Hematopoietic multipotent progenitor cell treated with erythropoietin and hydrocortisone succinate and interleukin-3 and kit ligand, for 6 days (in vitro differentiated cells): ENCODE measurements at places on chromosomes 3 and 15.
A peak's percentile ranks its signal among the peaks of the same experiment; 100 is the strongest.

- no peak for DNase-seq
These were observed 13.4 kb downstream of the DHX36 start for GRCh38 chr3:154310840-154311239.

- DNase-seq: no peak
These were observed 22.8 kb upstream of the ST3GAL6 start for GRCh38 chr3:98740324-98740723.

DNA sequence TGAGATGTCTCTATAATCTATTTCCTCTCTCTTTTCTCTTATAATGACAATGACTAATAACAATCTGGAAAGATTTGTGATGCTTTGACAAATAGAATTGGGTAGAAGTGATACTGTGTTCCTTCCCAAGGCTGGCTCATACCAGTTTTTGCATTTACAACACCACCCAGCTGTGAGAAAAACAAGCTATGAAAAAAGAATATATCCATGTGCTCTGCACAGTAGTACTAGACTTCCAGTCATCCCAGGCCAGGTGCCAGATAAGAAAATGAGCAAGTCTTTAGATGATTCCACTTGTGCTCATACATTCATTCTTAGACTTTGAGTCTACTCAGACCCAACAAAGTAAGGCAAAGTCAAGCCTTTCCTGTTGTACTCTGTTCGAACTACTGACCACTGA, 350.2 kb upstream of the POU1F1 start:
- DNase-seq: no peak

DNA sequence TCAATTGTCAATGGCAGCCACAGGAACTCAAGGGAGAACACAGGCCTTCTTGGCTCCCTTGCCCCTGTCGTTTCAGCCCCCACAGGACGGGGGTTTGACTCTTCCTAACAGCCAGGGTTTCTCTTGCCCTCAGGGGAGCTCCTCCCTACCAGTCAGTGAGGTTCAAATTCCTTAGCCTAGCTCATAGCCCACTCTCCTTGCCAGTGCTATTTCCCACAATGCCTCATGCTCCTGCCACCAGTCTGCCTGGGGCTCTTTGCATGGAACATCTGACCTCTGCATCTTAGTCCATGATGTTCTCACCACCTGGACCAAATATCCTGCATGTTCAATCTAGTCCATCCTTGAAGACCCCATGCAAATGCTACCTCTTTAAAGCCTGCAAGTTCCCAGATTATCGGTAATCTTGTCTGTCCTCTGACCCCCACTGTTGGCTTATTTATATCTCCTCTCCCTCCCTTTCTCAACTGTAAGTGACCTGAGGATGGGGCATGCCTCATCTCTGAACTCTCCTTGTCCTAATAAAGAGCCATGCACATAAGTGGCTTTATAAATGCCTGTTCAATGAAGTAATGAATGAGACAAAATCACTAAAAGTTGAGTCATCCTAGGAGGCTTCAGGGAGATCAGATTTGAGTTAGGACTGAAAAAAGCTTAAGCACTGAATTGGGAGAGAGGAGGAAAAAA, 78.0 kb downstream of the MYO1E start:
- DNase-seq: no peak

DNA sequence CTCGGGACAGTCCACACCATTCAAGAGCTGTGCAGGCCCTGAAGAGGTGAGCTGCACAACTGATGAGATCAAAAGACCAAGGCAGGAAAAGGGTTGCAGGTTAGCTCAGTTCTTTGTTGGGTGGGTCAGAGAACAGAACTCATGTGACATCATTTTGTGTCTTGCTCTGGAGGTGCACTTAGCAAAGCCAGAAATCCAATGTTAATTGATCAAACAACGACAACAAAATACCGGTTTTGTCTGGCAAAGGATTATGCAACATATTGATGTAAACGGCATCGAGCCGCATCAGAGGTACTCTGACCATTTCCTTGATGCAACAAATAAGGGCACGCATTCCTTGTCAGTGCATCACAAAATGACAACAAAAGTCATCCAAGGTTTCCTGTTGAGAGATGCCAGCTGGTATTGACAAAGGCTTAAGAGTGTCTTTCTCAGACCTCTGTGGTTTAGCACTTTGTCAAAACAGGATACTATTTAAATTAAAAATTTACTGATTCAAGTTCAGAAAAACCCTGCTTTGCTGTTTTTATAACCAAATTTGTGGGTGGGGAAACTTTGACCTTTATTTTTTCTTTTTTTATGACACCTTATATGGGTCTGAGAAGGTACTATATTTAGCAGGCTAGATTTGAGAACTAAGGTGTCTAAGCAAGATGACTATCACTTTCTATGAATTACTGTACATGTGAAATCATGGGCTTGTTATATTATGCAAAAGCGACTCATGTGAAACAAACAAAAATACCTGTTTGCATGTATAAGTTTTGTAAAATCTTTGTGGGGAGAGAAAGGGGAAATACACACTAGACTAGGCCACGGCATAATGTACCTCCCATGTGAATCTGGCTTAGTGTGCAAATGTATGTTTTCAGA, 496.1 kb downstream of the FOXP1 start:
- DNase-seq: no peak

DNA sequence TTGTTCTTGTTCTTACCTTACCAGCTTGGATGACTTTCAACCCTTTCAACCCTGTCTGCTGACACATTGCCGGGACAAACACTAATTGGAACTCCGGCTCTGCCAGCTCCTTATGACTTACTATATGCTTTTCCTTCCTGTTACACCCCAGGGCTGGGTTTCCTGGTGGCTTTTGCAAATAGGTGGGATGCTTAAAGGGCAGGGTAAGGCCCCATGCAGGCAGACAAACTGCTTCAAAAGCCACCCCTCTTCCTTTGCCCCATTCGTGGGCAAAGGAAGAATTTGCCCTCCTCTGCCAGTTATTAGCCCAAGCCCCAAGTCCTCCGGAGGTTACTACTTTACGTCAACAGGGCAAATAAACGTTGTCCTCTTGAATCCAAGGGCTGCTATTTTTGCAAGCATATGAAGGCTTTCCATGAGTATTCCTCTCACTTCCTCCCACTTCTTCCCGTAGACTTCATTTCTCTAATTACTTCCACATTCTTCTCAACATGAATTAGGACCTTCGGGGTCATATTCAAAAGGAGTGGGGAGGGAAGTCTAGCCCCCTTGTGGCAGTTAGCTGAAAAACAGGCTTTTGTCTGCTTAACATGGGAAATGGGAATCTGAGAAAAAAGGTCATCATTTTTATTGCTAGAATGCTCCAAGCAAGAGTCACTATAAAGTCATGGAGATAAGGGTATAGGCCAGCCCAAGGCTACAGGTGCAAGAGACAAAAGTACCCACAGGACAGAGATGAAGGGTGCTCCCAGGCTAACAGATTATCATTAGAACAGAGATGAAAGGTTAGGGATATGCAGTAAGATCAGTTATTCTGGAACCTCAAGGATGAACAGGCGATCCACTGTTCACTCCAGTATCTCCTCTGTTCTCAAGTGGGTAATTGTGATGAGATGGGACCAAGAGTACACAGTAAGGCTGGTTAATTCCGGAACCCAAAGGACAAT, 56.3 kb upstream of the FSTL1 start:
- DNase-seq: peak; percentile 72

DNA sequence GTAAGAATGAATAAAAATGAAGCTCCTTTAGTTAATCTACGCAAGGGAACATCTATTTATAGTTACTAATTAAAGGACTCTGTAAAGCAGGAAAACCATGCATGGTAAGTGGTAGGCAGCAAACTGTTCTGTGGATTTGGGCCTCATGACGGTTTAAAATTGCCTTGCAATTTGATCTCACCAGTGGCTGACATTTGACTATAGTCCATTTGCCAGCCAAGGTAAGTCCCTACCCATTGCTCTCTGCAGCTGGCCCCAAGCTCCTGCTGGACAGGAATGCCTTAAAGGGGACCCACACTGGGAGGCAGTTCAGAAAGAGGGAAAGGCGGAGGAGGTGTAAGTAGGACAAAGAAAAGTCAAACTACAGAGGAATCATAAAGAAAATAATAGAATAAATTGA, 203.3 kb downstream of the PLCL2 start:
- DNase-seq: no peak

DNA sequence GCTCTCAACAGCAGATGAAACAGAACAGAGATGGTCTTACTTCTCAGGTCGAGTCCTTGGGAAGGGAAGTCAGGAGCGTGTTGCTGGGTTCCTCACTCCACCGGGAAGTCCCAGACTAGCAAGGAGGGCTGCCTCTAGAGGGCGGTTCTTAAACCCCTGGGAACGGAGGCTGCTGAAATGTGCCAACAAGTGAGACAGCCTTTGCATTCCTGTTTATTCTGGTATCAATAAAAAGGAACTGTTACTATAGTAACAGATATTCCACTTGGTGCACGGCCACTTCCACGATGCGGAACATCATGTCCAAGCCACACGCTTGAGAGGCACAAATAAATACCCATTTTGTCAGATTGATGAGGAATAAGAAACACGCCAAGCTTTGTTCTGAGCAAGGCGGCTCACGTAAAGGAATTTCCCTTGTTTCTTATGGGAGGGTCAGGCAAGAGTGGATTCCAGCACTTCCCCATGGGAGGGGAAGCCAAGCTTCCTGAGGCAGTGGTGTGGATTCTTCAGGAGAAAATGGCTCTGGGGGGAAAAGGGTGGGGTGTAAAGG, at the start of gene FAM107A:
FAM107A (minus strand) TSS at position 123 of the 553 bp plus-strand sequence. CDS start 7,531 bp downstream, outside the sequence.
- no peak for DNase-seq

DNA sequence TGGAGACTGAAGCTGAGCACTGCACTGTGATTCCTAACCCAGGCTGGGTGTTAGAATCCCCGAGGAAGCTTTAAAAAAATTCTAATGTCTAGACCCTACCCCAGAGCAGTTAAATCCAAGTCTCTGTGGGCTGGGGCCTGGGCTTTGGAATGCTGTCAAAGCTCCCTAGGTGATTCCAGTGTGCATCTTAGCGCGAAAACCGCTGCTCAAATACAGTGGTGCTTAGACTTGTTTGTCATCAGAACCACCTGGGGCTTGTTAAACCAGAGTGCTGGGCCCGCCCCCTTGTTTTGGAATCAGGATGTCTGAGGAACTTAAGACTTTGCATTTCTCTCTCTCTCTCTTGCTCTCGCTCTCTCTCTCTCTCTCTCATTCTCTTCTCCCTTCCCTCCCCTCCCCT, 20.7 kb downstream of the RHCG start:
- no peak for DNase-seq

- no peak for DNase-seq
These were observed 243.5 kb downstream of the MFSD1 start for GRCh38 chr3:159045279-159045885.

DNA sequence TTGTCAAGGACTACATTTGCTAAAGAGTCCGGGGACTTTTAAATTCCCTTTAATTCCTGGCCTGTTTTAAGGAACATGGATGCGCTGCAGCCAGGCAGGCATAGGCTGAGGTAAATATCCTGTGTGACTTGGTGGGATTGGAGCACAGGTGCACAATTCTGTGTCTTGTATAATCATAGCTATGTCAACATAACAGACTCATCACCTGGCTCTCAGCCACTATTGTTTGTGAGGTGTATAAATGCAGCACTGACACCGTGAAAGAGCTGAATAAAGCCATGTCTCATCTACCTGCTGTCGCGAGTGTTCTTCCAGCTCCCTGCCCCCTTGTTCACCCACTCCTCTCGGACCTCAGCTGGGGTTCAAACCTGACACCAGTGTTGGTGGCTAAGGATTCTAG, 109.7 kb downstream of the MFSD1 start:
- no peak for DNase-seq

DNA sequence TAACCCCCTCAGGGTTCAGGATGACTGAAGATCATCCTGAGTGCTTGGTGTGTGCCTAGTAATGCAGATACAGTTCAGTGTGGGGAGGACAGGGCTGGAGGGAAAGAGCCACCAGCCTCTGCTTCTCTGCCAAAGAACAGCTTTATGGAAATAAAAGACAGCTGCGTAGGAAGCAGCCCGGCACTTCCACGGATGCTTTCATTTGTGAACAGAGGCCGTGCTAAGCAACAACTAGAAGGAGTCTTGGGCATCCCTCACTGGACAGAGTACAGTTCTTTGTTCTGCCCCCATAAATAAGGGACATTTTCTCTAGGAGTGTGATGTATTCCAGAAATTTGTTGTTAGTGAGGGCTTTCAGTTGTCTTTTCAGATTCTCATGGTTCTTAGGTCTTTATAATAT, 194.8 kb upstream of the RGMA start:
- DNase-seq: no peak

DNA sequence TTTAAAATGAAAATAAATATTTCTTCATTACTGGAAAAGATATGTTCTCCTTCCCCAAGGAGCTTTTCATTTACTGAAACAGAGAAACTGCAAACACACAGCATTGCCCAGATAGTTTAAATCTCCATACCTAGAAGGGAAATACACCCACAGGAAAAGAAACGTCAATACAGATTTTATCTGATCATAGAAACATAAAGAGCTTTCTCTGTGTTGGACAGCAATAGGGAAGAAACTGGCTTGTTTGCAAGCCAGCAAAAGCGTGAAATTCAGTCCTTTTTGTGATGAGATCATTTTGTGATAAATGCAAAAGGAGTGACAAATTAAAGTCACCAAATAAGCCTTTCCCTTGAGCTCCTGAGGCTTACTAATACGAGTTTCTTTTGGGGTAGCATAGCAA, 398.0 kb downstream of the TIGIT start:
- peak; percentile 20 for DNase-seq

DNA sequence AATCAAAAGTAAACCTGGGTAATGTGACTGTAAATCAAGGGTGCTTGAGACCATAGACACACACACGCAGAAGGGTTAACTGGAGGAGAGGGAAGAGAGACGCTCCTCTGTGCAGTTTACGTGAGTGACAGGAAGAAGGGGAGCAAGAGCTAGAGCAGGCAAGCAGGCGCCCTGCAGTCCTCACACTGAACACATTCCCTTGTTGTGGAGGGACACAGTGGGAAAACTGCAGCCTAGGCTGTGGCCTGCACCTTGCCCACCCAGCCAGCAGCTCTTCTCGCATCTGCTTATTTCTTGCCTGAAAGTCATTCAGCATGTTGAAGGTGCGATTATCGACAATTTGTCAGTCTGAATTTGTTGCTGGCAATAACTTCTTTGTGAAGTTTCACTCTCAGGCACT, 24.2 kb downstream of the SOX2 start:
- no peak for DNase-seq

DNA sequence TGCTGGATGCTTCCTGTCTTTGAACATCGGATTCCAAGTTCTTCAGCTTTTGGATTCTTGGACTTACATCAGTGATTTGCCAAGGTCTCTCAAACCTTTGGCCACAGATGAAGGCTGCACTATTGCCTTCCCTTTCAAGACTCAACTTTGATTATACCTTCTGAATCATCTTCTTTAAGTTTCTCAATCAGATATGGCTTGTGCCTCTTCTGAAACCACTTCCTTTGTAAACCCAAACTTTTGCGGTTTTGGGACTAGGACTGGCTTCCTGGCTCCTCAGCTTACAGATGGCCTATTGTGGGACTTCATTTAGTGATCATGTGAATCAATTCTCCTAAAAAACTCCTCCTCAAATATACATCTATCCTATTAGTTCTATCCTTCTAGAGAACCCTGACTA, 47.1 kb upstream of the CADPS start:
- no peak for DNase-seq

- DNase-seq: no peak
These were observed 26.2 kb downstream of the FAM43A start for GRCh38 chr3:194711913-194712312.

GRCh38 chr3:110181226-110181625, 843.9 kb upstream of the DPPA4 start:
- no peak for DNase-seq
